ENCODE measurements at places on chromosomes 13 and 19.
A peak's percentile ranks its signal among the peaks of the same experiment; 100 is the strongest.

- DNase-seq = no peak
These were observed 3.7 kb downstream of the RAB11B start for GRCh38 chr19:8393871-8394250.

DNA sequence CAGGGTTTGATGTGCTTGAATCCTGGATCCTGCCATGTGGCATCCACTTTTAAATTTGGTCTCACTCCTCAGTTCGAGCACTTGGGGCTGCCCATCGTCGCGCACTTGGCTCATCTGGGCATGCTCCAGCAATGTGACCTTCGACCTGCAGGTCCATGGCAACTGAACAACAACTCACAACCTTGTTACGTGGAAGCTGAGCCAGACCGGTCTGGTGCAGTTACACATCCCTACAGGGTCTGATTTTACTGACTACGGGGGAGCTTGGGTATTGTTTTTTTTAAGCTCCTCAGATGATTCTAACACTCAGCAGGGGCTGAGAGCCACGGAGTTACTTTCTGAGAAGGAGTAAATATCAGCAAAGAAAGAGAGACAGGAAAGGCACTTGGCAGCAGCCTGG, 769.6 kb downstream of the UQCRFS1 start:
- DNase-seq = no peak

DNA sequence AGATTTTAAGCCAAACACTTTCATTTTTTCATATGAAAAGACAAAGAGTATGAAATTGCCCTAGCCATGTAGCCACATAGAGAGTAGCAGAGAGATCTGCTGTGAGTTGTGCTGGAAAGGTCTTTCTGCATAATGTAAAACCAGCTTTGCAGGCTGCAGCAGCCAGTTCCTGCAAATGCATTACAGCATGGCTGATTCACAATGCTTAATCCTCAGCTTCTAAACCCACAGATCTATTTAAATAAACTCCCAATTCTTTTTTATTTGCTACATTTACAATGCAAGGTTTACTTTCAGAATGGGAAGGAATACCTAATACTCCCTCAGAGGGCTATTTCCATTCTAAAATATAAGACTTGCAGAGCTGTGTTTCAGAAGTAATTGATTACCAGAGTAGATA, 185.6 kb upstream of the STARD13 start:
- no peak for DNase-seq

DNA sequence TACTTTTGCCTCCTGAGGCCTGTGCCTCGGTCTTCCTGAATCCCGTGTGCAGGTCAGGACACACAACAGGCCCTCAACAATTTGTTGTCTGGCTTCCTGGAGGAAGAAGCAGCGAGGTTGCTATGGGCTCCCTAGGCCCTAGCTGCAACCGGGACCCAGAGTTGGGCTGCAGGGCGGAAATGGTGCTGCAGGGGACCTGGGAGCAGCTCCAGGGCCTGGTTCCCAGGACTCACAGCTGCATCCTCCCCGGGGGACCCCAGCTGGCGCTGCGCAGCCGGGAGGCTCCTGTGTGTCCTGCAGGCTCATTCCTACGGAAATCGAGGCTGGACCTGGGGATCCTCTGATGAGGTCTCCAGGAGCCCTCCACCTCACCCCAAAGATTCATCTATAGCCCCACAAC, 999 bp upstream of the TNFAIP8L1 start:
- DNase-seq = no peak

GRCh38 chr13:28501547-28501946, 6.6 kb upstream of the FLT1 start:
- DNase-seq = no peak

DNA sequence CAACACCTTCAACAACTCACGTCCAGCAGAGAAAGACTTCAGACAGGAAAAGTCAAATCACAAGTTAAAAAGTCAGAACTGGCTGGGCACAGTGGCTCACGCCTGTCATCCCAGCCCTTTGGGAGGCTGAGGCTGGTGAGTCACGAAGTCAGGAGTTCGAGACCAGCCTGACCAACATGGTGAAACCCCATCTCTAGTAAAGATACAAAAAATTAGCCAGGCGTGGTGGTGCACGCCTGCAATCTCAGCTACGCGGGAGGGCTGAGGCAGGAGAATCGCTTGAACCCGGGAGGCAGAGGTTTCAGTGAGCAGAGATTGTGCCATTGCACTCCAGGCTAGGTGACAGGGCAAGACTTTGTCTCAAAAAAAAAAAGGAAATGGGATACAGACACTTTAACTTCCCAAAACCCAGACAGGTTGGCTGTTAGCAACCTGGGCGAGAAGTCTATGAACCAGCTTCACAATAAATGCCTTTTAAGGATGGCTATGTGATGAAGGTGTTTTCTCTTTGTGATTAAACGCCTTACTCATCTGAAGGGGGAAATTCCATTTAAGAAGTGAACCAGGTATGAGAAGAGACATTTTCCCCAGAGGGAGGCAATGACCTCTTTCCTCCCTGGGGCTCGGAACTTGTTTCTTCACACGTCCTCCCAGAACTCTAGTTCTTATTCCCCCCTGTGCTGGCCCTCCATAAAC, 80.4 kb downstream of the INSR start:
- no peak for DNase-seq

GRCh38 chr19:46463516-46463915, 7.8 kb downstream of the PNMA8A start:
- no peak for DNase-seq

DNA sequence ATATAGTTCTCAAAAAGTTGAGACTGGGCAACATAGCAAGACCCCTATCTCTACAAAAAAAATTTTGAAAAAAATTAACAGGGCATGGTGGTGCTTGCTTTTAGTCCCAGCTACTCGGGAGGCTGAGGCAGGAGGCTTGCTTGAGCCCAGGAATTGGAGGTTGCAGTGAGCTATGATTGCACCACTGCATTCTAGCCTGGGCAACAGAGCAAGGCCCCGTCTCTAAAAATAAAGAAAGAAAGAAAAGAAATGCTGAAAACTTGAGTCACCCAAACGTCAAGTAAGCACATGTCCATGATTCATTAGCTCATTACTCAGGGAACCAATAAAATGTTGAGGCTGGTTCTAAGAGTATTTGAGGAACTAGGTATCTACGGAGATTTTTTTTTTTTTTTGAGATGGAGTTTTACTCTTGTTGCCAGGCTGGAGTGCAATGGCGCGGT, 33.9 kb upstream of the SEMA6B start:
- no peak for DNase-seq

DNA sequence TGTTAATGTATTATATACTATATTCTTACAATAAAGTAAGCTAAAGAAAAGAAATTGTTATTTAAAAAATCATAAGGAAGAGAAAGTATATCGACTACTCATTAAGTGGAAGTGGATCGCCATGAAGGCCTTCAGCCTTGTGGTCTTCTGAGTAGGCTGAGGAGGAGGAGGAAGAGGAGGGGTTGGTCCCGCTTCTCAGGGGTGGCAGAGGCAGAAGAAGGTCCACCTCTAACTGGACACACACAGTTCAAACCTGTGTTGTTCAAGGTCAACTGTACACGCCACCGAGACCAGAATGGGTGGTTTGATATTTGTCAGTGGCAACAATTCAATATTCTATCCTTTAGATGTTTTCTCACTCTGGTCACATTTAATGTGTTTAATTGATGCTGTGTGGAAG, 67.2 kb downstream of the ALOX5AP start:
- DNase-seq = no peak

DNA sequence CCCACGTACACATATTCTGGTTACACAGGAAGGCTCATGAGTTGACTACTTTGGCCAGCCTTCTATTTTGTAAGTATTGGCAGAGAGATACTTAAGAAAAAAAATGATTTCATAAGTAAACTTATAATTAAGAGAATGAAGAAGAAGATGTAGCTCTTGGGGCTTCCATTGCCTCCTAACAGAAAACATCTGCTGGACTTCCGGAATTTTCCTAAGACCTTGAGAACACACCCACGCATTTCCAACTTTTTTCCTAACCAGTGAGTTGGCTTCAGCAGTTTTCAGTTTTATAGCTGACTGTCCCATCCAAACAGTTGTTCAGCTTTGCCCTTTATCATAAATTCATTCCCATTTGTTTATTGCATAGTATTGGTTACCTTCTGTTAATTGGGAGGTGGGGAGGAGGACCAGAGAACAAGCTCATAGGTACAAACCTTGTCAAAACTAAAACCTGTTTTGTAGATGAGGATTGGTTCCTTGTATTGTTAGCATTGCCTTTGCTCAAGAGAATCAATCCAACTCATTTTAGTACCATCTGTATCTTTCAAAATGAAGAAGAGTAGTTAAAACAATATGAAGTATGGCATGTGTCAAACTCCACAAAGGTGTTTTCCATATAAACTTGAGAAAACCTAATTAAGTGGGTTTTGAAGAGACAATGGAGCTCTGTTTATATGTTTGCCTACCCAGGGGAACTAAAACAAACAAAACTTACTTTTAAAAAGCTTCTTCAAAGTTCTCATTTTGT, 93.9 kb downstream of the COL4A2 start:
- peak; percentile 87 for DNase-seq

- no peak for DNase-seq
These were observed 1.0 kb downstream of the POSTN start for GRCh38 chr13:37597477-37598025.

GRCh38 chr13:50712456-50712855, 131.0 kb downstream of the DLEU7 start:
- no peak for DNase-seq

DNA sequence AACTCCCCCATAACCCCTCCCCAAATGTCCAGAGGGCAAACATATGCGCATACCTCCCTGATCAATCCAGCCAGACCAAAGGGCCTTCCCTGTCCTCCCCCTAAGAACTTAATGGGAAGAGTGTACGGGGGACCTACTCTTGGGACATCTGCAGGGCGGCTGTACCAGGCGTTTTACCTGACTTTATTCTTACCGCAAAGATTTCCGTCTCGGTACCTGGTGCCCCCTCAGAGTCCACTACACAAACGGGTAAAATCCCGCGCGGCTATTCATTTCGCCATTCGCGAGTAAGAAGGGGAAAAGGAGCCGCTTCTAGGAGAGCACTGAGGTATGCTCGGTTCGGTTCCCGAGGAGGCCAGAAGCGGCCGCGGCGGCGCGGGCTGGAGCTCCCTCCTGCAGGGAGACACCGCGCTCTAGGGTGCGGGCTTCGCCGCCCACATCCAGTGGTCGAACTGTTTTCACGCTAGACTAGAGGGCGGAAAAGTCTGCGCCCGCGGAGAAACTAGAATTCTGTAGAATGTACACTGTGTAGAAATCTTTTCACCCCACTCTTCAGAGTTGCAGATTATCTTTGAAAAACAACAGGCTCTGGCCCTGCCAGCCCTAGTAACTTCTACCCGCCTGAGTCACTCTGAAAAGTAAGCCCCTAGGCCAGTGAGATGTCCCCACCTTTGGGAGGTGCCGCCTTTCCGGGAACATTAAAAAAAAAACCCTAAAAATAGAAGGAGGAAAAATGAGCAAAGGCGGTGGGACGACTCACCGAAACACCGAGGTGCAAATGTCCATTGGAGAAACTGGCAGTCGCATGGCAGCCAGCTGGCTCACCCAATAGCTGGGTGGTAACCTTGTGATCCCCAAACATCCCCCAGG, 3.8 kb upstream of the TSHZ3 start:
- no peak for DNase-seq

- DNase-seq = no peak
These were observed 85.9 kb downstream of the GJA3 start for GRCh38 chr13:20074966-20075365.

DNA sequence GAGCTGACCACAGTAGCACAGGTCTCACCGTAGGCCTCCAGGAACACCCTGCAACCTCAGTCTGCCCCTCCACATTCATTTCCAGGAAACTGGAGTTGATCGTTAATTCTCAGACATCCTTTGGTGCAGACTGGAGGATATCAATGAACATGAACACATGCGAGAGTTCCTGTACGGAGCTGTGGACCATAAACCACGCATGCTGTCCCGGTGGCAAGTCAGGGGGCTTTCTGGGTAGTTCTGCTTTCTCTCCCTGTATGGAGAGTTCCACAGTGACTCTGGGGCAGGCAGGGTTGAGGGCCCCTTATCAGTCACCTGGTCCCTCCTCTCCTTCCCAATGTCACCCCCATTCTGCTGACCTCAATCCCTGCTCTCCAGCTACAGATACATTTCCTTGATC, 55.5 kb upstream of the URI1 start:
- DNase-seq = no peak

DNA sequence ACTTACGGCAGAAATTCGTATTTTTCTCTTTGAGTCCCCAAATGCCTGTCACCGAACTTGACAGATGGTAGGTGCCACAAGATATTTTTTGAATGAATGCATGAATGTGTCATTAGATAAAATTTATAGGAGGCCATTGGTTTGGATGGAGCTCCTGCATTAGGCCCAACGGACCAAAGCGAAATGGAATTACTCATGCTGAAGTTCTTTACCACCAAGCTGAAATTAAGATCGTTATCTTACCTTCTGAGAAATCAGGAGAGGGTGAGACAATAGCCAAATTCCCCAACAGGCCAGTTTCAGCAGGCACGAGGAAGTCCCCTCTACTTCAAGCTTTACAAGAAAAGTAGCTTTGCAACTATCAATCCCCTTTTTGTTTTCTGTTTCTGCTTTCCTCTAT, 452.5 kb upstream of the ARGLU1 start:
- DNase-seq = no peak

DNA sequence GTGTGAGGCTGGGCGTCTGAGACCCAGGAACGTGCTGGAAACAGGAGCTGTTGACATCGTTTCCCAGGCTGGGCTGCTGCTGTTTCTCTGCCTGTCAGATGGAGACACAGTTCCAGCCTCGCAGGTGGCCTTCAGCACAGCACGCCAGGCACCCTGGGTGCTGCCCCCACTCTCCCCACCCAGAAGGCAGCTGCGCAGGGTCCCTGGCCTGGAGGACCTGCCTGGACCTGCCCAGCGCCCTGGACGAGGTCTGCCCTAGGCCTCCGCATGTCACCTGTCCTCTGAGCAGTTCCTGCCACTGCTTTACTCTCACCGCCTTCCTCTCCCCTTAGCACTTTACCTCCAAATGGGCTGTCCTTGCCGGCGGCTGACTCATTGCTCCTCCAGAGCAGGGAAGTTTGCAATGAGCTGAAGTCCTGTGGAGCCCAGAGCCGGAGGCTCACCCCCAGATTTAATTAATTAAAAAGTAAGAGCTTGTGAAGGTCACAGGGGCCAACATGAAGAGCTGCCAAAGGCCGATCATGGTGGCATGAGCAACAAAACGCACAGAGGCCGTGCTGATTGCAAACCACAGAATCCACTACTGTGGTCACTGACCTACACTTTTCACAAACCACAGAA, 32.2 kb downstream of the C13orf46 start:
- peak; percentile 19 for DNase-seq

DNA sequence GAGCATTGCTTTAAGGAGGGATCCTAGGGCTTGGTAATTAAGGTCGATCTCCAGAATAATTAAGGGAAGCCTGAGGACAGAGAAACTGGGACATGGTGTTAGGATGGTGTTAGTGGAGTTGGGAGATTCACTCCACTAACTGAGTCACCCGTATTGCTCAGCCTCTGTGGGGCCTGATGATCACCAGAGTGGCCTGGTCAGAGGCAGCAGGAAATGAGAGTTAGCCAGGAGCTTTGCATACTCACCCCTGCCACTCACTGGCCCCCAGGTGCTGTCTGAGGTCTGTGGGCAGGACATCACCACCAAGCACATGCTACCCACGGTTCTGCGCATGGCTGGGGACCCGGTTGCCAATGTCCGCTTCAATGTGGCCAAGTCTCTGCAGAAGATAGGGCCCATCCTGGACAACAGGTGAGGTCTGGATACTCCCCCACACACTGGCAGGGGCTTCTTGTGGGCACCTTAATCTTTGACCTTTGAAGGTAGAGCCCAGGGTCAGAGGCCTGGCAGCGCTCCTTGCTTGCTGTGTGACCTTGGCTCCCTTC, 32.1 kb downstream of the PPP2R1A start:
- DNase-seq = no peak
